ENCODE measurements at places on chromosomes 5 and 9.

- DNase-seq, result no peak
Measured at GRCh38 chr9:21919377-21920362, 74.5 kb downstream of the CDKN2A start.

GRCh38 chr5:982377-983237 lies 26.0 kb upstream of the NKD2 start:
- DNase-seq, result no peak

DNA sequence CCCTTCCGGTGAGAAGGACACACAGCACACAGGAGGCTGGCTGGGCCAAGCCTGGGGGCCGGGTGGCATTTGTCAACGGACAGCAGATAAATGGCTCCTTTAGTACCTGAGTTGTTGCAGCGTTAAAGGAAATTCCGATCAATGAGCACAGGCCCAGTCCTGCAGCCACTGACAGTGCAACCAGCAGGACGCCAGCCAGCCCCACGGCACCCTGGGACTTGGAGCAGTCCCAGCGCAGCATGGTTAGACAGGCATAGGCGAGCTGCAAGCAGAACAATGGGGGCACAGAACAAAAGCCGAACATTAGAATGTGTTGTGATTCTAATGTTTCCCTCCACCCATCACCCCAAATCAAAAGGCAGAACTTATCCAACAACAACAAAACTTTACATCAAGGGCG lies 39.3 kb downstream of the PTCH1 start:
- DNase-seq, result no peak

DNA sequence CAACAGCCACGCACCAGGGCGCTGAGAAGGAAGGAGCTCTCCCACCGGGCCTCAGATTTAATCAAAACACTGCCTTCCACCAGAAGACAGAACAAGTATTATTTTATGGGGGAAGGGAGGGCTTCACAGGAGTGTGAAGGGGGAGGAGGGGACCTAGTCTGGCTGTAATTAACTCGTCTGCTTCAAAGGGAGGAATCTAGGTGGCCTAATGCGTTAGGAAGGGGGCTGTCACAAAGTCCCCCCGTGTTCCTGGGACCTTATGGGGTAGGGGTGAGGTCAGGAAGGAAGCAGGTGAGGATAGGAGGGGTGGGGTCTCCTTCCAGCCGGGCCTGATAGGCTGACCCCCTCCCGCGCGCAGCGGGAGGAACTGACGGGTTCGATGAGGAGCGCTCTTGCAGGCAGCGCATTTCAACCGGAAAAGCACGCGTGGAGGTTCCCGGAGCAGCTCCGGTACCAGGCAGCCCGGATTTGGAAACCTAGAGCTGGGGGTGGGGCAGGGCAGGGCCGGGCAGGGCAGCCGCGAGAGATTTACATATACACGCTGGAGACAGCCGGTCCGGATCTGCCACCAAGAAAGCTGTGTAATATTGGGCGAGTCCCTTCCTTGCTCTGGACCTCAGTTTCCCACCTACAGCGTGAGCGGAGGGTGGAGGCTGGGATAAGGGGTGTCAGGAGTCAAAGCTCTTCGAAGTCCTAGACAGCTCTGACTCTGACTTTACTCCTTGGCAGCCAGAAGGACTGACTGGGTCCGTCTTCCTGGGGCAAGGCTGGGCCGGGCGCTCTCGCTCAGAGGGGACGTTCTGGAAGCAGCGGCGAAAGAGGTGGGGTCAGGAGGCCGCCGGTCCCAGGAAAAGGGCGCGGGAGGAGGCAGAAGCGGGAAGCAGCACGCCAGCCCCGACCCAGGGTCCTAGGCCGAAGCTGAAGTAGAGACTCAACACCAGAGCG lies 1.8 kb downstream of the SHB start:
- no peak for DNase-seq

- no peak for DNase-seq
Measured at GRCh38 chr9:124347968-124348358, 67.3 kb downstream of the PSMB7 start.

DNA sequence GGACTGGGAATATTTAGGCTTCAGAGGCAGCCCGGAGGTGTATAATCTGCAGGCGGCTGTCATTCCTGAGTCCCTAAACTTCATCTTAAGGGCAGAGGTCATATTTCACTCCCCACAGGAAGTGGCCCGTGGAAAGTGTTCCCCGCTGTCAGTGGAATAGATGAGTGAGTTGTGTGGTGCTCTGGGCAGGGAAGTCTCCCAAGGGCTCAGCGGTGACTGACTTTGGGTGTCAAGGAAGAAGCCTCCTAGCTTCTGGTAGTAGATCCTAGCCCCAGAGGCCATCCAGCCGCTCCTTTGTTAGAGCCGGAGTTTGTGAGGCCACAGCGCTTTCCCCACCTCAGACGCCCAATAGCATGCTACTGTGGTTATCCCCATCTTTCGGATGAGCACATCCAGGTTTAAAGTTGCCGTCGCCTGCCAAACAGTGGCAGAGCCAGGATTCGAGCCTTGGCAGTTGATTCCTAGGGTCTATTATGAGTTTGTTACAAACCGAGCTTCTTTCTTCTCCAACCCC lies 38.9 kb upstream of the TIFAB start:
- no peak for DNase-seq

- DNase-seq, result no peak
Measured at GRCh38 chr5:176864755-176865154, 34.4 kb downstream of the HK3 start.

- DNase-seq, result no peak
Measured at GRCh38 chr5:36657563-36657995, 51.2 kb downstream of the SLC1A3 start.

DNA sequence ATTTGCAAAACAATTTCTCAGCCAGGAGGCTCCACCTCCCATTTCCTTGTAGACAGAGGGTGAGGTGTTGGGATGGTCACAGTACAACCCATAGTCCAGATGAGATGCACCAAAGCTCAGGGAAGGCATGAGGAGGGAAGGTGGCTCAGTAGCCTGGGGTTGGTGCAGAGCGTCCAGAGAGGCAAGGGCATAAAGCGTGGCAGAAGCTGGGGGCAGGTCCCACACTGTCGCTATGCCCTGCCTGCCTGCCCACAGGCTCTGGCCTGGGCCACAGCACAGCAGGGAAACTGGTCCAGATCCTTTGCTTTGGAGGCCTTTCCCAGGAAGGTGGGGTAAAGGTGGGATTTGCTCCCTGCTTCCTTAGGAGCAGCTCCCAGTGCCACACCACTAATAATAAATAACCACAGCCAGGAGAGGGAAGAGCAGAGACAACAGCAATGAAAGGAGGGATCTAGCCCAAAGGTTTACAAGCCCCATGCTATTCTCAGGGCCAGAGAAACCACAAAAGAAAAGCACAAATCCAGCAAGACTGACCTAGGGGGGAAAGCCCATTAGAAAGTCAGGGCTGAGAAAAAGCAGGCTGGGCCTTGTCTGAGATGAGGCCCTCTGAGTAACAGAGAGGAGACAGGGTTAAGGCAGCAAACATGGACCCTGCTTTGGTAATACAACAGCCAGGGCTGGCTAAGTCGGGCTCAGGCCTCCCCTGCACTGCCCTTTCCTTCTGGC lies 27.2 kb downstream of the PCDHGC5 start:
- DNase-seq, result no peak

DNA sequence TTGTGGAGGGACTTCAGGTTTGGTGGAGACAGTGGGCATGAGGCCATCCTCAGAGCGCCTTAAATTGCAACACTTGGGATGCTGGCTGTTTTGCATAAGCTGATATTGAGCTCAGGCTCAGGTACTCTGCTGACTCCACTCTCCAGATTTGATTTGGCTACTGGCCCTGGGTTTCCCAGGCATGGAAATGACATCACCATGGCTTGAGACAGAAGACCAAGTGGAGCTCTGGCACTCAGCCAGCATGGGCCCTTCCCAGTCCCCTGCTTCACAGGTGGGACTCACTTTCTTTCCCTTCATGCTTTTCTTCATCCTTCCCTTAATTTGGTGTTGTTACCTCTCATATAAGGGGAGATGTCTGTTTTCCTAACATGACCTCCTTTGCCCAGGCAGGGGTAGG lies 72.0 kb upstream of the IL12B start:
- no peak for DNase-seq

DNA sequence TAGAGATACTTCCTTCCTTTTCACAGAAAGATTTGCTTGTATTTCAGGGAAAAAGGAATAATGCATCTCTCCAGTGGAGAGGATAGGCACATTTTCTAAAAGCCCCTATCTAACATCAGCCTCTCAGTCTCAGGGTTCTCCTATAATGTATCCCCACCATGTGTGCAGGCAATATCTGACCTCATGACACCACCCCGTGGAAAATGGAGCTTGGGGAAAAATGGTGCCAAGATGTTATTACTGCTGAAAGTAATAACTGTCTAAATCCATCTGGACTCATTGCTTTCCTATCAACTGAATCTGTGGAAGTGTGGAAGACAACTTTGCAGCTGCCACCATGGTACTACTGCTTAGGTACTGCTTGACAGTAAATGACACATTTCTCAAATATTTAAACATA lies 574.3 kb downstream of the LRRC70 start:
- DNase-seq, result no peak

GRCh38 chr5:32165597-32165996 lies 8.5 kb downstream of the GOLPH3 start:
- no peak for DNase-seq

GRCh38 chr9:113614843-113615648 lies 151.5 kb downstream of the RGS3 start:
- DNase-seq, result no peak

- no peak for DNase-seq
Measured at GRCh38 chr5:135308245-135308644, 90.8 kb downstream of the MACROH2A1 start.

DNA sequence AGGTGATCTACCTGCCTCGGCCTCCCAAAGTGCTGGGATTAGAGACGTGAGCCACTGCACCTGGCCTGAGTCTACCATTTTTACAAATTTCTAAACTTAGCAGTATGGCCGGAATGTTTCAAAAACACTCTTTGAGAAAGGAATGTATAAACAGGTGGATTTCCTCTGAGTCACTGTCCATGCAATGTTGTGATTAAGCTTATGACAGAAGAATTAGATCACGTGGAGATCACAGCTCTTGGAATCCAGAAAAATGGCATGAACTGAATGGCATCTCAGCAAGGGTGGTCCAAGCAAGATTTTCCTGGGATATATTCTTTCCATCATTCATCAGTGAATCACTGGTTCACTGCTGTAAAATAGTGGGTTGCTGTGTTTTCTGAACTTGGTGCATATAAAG lies 865.0 kb downstream of the PTPRD start:
- DNase-seq, result no peak

- no peak for DNase-seq
Measured at GRCh38 chr5:80160242-80160641, 95.6 kb downstream of the SERINC5 start.

- peak; percentile 45 for DNase-seq
Measured at GRCh38 chr5:171342362-171343111, 33.5 kb downstream of the TLX3 start.

DNA sequence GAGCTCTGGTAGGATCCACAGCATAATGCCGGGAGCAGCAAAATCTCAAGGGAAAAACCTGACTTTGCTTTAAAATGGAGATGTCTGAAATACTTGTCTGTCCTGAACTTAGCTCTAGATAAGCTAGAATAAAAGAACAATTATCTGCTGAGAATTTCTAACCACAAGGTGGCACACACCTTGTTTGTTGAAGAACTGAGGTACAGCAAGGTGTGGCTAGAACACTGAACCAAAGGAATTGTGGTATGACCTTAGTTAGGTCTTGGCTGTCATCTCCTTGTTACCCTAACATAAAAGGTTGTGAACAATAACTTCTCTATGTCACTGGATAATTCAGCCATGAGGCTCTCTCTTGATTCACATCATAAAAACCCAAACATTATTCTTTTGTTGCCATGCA lies 72.3 kb upstream of the ANXA1 start:
- DNase-seq, result no peak

DNA sequence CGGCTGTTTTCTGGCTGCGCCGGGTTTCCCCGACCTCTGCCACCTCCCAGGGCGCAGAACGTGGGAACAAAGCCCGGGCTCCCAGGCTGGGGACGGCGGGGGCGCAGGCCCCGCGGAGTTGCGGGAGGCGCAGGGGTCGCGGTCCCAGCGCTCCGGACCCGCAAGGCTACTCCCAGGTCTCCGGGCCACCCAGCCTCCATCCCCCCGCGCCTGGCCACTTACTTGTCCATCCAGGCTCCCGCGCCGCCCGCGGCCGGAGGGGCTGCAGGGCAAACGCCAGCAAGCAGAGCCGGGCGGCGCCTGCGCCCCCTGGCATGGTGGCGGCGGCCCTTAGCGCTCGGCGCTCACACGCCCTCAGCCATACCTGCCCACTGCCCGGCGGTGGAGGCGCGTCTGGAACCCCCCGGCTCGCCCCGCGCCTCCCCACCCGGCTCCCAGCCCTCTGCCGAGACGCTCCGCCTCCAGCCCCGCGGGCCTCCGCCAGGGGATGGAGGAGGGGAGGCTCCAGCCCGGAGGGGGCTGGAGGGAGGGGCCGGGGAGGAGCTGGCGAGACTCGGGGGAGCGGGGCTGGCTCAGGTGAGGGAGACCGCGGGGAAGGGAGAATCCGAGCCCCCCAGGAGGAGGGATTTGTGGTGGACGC lies at the start of gene ADAM19:
ADAM19 (minus strand) TSS at position 395 of the 640 bp plus-strand sequence; CDS start at position 316, 79 bp downstream.
- DNase-seq, result no peak

DNA sequence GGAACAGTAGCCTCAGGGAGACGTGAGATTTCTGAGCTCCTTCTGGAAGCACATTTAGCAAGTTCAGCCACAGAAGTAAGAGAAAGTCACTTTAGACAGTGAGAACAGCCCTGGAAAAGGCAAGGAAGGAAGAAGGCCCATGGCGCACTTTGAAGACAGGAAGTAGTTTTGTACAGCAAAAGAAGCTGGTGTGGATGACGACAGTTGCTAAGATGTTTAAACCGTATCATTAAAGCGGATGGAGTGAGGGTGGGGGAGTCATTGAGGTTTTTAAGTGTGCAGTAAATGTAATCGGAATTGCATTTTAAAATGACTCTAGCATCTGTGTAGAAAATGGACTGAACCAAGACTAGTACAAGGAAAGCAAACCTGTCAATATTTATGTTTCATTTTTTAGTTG lies 15.3 kb upstream of the TRPM3 start:
- DNase-seq, result no peak

- DNase-seq, result no peak
Measured at GRCh38 chr5:23675456-23675855, 168.0 kb downstream of the PRDM9 start.

DNA sequence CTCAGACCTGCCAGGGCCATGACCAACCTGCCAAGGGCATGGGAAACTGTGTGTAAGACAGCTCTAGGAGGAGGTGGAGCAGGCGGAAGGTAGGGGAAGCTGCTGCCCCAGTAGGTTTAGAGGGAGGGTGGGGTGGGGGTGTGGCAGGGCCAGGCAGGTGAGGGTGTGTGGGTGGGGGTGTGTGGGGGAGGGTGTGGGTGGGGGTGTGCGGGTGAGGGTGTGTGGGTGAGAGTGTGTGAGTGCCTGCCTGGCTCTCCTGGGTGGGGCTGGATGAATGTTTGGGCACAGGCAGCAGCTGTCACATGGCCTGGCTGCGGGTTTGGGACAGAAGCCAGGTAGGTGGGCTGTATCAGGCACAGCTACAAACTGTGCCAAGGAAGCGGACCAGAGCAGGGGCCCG lies 8.8 kb upstream of the N4BP3 start:
- DNase-seq, result no peak

DNA sequence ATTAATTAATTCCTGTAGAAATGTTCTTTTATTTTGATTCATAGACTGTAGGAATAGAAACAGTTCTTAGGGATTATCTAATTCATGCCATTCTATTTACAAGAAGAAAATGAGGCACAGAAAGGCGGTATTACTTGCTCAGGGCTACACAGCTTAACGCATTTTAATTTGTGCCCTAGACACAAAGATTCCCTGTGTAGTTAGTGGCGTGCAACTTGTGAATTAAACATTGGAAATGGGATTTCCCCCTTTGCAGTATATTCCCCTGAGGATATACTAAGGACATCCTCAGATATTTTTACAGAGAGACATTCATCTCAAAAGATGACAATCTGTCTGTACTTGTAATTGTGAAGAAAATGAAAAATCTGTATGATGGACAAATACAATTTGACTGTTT lies 108.1 kb downstream of the SGCD start:
- no peak for DNase-seq

- DNase-seq, result no peak
Measured at GRCh38 chr9:91359734-91360470, 1.8 kb downstream of the AUH start.

Data from hematopoietic multipotent progenitor cell treated with erythropoietin and hydrocortisone succinate and interleukin-3 and kit ligand, for 15 days (in vitro differentiated cells).